ENCODE measurements at places on chromosomes 16 and 17.

DNA sequence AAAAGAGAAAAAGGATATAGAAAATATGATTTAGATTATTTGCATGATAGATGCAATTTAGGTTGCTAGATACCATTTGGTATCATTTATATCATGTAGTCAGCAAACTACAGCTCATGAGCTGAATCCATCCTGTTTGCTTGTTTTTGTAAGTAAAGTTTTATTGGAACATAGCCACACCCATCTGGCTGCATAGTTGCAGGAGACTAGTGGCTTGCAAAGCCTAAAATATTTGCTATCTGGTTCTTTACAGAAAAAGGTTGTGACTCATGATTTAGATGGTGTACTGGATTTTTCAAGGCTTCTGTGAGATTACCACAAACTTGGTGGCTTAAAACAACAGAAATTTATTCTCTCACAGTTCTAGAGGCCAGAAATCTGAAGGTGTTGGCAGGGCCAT lies 49.9 kb downstream of the MAP2K4 start:
- DNase-seq: no peak

- DNase-seq: no peak
These were observed 40.5 kb upstream of the CDC42EP4 start for GRCh38 chr17:73352261-73352660.

GRCh38 chr16:63577891-63578290 lies 1541.7 kb upstream of the CDH8 start:
- DNase-seq: no peak

GRCh38 chr17:14508156-14508555 lies 207.3 kb downstream of the HS3ST3B1 start:
- DNase-seq: no peak

GRCh38 chr17:39134878-39135277 lies 16.6 kb downstream of the PLXDC1 start:
- no peak for DNase-seq

- no peak for DNase-seq
These were observed 41.8 kb upstream of the SEC14L1 start for GRCh38 chr17:77098884-77099545.

GRCh38 chr17:38896346-38896954 lies 26.6 kb downstream of the LASP1 start:
- DNase-seq: no peak

GRCh38 chr17:61852857-61853256 lies 10.5 kb downstream of the BRIP1 start:
- DNase-seq: no peak

GRCh38 chr17:8062807-8063483 lies 24.1 kb downstream of the ALOX15B start:
- DNase-seq: no peak

DNA sequence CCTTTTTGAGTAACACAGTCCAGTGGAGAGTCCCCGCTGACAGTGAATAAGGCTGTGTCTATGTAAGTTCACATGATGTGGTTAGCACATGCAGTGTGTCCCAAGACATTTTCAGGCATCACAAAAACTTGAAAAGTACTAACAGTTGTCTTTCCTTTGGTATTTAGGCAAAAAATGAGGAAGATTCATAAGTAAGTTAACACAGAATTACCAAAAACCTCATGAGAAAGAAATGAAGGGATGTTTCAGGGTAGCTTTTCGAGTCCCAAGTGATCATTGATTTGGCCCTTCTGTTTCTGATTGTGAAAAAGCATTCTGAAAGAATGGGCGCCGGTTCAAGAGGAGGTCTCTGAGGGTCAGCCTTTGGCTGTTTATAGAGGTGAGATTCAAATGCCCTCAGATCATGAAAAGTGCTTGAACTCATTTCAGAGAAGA lies 529 bp upstream of the ASPA start:
- no peak for DNase-seq

DNA sequence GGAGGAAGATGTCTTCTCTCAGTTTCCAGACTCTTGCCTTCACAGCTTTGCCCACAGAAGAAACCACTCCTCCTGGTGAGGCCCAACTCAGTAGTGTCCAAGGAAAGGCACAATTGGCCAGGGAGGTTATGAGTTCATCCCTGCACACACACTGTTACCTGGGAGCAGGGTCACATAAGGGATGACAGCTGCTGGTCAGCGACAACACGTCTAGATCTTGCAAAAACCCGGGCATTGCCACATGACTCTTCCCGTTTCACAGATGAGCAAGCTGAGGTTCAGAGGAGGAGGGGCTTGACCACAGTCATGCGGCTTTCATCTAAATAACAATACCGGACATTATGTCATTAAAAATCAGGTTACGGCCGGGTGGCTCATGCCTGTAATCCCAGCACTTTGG lies 186.0 kb downstream of the COPRS start:
- DNase-seq: no peak

- no peak for DNase-seq
These were observed 48.3 kb downstream of the NT5M start for GRCh38 chr17:17351356-17351891.

DNA sequence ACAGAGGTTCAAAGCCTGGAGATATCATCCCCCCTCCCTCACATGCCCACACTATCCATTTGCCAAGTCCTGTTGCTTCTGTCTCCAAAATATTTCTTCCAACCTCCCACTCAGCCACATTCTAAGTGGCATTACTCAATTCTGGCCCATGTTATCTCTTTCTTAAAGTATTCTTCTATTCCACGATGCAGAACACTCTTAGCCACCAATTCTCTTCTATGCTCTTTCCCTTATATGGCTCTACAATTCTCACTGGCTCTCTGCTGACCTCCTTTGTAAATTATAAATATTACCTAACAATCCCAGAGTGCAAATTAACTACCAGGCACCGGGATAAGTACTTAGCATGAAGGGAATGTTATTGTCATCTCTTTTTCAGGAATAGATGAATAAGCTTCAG lies 82.4 kb downstream of the KCNJ2 start:
- no peak for DNase-seq

- no peak for DNase-seq
These were observed 311.8 kb downstream of the CDH11 start for GRCh38 chr16:64809876-64810629.

- no peak for DNase-seq
These were observed 77.2 kb downstream of the NT5M start for GRCh38 chr17:17380145-17380925.

GRCh38 chr17:50151041-50151936 lies 812 bp upstream of the PPP1R9B start:
- DNase-seq: peak; percentile 71

GRCh38 chr17:61157246-61157886 lies 242.3 kb upstream of the TBX2 start:
- DNase-seq: no peak

GRCh38 chr16:1101133-1101532 lies 5.1 kb upstream of the C1QTNF8 start:
- no peak for DNase-seq

Measured in activated CD4-positive, CD25-positive, alpha-beta regulatory T cell (primary cell).